Vagina (tissue), 2 donors: ENCODE measurements at places on chromosomes 1 and 21.

DNA sequence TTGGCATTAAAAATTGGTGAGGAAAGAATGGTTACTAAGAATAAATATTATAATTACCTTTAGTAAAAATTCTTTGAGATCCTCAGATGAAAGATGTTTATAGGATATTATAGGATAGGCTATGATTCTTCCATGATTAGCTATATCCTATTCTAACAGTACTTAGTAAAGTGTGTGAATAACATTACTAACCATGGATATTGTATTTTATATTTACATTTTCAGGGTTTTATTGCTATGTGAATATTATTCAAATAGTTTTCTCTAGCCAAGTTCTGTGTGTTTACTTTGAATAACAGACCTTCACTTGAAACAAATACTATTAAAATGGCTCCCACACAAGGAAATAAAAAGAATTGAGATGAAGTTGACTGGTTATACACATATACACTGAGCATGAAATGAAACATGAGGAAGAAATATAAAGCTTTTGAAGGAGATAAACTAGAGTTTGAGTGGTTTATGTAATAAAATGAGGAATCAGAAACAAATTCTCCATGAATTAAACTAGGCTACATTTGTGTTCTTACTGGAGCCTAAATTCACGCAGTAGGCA, 479.4 kb upstream of the PKN2 start:
- H3K4me1 ChIP-seq = no peaks in the 10 kb centered on the region
- no peak overlapping the region for H3K4me3 ChIP-seq
- DNase-seq = no peak
- H3K36me3 ChIP-seq = no peaks in the 10 kb centered on the region
- no peak overlapping the region for H3K27ac ChIP-seq

- H3K36me3 ChIP-seq = no peaks in the 10 kb centered on the region
- H3K27ac ChIP-seq = no peak overlapping the region
- peaks cover 5% of the 10 kb centered on the region for H3K4me1 ChIP-seq
- H3K4me3 ChIP-seq = no peak overlapping the region
- DNase-seq = no peak
- no peaks in the 10 kb centered on the region for H3K27me3 ChIP-seq
Measured at GRCh38 chr1:168400139-168400538, 119.5 kb downstream of the TBX19 start.

- no peaks in the 10 kb centered on the region for H3K36me3 ChIP-seq
- H3K27ac ChIP-seq = peak overlapping the region; percentile 92
- H3K4me1 ChIP-seq = peaks cover 21% of the 10 kb centered on the region
Measured at GRCh38 chr1:180632326-180633056, 669 bp downstream of the XPR1 start.

DNA sequence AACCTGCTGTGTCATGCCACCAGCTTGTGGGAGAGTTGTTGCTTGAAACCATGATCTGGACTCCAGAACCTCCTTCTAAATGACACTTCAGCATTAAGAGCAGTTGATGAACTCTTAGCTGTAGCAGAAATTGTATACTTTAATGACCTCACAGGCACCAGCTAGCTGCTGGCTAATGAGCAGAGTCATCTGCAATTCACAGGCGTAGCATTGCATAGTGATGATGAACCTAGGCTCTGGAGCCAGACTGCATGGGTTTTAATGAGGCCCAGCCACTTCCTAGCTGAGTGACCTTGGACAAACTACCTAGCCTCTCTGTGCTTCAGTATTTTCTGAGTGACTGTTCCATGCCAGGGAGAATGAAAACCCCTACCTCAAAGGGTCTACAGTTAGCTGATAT, 407.1 kb downstream of the LMO4 start:
- no peaks in the 10 kb centered on the region for H3K4me1 ChIP-seq
- no peak overlapping the region for H3K4me3 ChIP-seq
- no peak overlapping the region for H3K27ac ChIP-seq
- H3K27me3 ChIP-seq = no peaks in the 10 kb centered on the region
- no peaks in the 10 kb centered on the region for H3K36me3 ChIP-seq

DNA sequence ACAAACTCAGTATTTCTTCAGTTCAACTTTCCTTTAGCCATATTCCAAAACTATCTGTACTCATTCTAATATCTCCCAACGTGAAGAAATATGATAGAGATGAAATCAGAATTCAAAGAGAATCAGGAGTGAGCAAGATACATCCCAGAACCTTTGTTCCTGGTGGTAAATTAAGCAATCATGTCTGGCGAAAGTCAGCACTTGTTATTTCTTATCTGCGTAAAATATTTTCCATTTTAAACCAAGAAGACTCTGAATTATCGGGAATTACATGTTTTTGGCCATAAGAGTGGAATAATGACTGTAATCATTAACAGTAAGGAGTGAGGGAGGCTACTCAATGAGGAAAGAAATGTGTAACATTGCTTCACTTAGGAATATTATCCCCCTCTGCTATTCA, 253.7 kb downstream of the PDE4B start:
- no peak overlapping the region for H3K27ac ChIP-seq
- no peaks in the 10 kb centered on the region for H3K36me3 ChIP-seq
- no peaks in the 10 kb centered on the region for H3K4me1 ChIP-seq
- H3K4me3 ChIP-seq = no peak overlapping the region
- DNase-seq = no peak
- no peaks in the 10 kb centered on the region for H3K27me3 ChIP-seq

- H3K27ac ChIP-seq = peak overlapping the region; percentile 69
- H3K27me3 ChIP-seq = no peaks in the 10 kb centered on the region
- H3K36me3 ChIP-seq = no peaks in the 10 kb centered on the region
- peaks cover 68% of the 10 kb centered on the region for H3K4me1 ChIP-seq
- peak overlapping the region; percentile 97 for H3K4me3 ChIP-seq
- no peak for DNase-seq
Measured at GRCh38 chr1:24749252-24749651, 4.0 kb downstream of the CLIC4 start.
